ENCODE measurements at places on chromosomes 11 and 22.

DNA sequence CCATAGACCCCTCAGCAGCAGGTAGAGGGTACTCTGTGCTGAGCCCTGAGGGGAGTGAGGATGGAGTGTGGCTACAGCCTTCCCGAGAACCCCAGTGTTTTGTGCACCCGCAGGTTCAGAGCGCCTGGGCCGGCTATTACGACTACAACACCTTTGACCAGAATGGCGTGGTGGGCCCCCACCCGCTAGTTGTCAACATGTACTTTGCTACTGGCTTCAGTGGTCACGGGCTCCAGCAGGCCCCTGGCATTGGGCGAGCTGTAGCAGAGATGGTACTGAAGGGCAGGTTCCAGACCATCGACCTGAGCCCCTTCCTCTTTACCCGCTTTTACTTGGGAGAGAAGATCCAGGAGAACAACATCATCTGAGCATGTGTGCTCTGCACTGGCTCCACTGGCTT is 5.6 kb upstream of the TIRAP start:
- DNase-seq: no peak

DNA sequence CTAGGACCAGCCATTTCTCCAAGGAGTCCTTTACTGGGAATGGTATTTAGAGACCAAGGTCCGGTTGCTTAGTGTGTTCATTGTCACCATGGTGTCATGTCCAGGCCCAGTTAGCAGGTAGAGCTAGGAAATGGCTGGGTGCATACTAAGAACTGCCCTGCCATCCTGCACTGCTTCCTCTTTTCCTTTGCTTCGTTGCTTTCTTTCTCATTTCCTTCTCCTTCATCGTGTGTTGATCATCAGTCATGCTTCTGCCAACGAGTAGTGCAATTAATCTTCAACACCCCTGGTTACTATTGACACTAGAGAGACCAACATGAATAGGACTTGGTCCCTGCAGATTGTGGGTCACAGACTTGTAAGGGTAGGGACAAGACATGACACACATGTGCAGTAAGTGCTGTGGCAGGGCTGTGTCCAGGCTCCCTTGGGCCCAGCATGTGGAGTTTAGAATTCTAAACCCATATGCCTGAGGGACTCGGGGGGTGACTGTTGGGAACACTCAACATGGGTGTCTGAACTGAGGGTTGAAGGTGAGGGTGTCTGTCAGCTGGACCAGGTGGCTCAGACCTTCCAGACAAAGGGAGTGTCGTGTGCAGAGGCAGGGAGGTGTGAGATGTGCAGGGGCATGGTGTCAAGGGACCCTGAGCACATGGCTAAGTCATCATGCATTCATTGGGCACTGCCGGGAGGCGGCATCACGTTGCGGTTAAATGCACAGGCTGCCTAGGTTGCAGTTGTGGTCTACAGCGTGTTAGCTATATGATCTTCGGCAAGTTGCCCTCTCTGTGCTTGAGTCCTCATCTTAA is 42.6 kb downstream of the ST14 start:
- DNase-seq: no peak

DNA sequence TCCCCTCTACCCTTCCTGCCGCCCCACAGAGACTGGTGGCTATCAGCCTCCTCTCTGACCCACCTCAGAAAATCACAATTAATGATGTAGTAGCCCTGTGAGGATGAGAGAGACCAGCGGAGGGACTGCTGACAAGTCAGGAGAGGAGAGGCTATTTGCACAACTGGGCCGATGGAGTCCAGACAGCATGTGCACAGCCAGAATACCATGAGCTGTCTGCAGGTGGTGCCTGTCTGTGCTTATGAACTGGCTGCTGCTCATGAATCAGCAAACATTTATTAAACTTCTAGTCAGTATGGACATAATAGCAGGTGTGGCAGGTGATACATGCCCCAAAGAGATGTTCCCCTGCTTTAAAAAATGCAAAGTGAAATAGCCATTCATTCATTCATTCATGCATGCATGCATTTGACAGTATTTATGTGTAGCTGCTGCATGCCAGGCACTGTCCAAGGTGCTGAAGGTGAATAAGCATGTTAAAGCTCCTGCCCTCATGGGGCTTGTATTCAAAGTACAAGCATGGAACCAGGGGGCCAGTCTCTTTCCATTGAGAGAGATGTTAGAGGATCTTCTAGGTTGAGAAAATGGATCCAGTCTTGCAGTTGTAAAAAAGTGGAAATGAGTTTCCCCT is 141.3 kb downstream of the GRIK4 start:
- DNase-seq: no peak

DNA sequence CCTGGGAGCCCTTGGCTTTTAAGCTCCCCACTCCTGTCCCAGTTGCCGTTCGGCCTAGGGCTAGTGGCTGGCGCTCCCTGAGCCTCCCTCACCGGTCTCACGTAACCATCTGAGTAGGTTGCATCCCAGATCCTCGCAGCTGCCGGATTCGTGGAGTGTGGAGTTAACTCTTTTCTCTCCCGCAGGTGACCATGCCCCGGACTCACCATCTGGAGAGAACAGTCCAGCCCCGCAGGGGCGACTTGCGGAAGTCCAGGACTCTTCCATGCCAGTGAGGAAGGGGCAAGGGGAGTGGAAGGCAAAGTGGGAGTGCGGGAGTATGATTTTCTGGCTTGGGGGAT is 902 bp downstream of the MUS81 start:
- DNase-seq: no peak

DNA sequence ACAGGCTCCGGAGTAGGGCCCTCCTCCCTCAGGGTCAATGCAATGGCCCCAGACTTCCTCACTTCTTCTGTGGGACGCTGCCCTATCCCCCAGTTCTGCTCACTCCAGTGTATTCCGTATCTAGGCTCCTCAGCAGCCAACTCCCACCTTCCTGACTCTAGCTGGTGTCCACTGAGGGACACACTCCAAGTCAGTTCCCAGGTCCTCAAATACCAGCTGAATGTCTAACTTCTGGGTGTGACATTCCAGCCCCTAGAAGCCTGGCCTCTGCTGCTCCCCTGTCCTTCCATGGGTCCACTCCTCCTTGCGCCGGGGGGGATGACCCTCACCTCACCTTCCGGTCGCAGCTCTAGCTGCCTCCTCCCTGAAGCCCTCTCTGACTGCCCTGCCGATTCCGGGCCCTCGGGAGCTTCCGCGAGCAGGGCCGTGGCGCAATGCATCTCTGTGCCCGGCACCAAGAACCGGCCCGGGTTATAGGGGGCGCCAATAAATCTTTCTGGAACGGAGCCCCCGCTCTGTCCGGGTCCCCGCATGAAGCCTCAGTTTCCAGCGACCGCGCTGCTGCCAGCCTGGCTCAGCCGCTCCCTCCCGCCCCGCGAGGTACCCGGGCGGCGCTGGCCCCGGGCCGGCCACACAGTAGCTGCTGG is 15.4 kb downstream of the BAD start:
- peak; percentile 23 for DNase-seq

DNA sequence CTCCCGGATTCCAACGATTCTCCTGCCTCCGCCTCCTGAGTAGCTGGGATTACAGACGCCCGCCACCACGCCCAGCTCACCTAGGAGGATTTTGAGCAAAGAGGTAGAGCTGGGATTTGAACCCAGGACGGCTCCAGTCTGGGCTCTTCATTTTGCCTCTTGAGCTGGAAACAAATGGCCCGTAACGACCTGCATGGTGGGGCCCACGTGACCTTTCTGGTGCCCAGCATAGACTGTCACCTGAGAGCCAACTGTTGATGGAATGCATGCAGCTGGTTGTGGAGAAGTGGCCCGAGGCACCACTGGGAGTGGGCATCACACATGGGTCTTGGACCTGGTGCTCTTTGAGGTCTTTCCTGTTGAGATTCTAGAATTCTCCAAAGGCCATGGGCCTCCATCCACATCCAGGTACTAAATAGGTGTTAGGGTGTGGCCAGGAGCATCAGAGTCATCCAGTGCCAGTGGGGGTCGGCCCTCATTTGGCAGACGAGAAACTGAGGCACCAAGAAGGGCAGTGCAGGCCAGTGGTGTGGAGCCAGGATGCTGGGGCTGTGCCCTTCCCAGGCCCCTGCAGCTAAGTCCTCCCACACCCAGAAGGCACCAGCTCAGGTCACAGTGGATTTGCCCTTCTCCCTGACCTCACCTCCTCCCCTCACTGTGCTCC is 3.9 kb downstream of the ATF4 start:
- no peak for DNase-seq

DNA sequence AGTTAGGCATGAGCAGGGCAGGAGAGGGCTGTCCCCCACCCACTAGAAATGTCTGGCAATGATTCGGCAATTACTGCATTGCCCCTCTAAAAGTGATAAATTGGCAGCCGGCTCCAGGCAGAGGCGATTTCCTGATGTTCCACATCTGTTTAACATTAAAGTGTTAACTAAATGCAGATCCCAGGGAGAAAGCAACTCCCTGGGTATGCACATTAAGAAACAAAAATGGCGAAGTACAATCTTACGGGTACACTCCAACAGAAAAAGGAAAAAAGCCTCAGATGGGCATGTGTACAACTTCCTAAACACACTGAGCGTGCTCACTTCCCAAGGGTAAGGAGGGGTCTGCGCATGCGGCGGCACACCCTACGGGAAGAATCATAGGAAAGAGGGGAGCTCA is 314.4 kb downstream of the CASP12 start:
- DNase-seq: no peak

- no peak for DNase-seq
Observed at GRCh38 chr11:14189874-14190273, 169.1 kb downstream of the RRAS2 start.

GRCh38 chr11:126878913-126879482 is 121.6 kb downstream of the KIRREL3 start:
- DNase-seq: no peak

- DNase-seq: no peak
Observed at GRCh38 chr11:24560324-24560723, 63.5 kb downstream of the LUZP2 start.

DNA sequence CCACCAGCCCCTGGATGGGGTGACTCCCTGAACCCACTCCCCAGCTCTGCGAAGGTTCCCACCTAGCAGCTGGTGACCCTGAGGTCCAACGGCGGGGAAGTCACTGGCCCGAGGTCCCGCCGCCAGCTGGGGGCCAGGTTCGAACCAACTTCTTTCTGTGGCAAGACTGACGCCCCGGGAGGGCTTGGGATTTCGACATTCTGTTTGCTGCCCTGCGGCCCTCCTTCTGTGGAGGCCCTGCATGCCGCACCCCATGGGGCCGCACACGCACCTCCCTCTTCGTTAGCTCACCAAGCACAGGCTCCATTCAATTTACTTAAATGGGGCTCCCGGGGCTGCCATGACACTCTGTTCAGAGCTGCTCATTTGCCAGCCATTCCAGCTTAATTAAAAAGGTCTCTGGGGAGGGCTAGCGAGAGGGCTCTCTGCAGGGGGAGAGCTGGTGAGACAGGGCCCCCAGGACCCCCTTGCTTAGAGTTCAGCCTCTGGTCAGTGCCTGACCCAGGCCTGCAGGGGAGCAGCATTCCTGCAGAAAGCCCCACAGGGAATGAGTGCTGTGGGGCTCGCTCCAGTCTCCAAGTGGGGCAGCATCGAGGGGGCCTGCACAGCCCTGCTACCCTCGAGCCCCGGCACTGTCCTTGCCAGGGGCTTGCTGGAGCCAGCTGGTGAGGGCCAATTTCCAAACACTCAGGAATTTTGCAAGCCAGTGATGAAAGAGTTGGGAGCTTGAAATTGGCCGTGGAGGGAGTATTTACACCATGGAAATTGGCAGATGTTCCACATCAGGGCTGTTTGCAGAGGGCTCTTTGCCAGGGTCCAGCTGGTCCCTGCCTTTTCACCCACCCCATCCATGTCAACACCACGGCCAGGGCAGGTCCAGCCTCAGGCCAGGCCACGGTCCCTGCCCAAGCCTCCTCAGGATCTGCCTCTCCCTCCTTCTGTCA is 80.8 kb downstream of the CACNA1I start:
- DNase-seq: no peak

DNA sequence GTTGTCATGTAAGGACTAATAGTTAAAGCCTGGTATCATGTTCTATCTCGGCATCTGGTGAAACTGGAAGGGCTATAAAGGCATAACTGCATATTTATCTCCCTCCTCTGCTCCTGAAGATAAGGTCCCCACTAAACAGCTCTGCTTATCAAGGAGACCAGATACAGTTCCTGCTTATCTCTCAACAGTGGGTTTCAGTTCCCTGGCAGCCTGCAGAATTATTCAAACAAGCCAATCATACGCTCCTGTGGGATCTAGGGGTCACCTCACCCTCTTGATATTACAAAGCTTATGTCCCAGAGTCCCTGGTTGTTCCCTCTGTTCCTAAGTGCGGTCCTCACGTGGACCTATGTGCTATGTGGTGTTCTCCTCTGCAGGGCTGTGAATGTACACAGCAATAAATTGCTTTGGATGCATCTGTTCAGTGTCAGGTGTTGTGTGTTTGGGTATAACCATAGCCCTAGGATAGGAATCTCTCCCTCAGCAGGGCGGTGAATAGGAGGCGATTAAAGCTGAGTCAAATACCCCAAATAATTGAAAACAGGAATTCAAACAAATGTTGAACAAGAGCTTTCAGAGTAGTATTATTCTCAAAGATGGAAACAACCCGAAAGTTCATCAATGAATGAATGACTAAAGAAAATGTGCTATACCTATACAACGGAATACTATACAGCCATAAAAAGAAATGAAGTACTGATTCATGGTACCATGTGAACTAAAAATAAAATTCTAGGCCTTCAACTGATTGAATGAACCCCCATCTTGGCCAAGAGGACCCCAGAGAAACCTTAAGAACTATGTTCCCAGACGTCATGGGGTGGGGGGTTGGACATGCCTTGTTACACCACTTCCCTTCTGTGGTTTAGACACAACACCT is 3.1 kb upstream of the OOSP4A start:
- DNase-seq: no peak

- no peak for DNase-seq
Observed at GRCh38 chr11:22802861-22803260, 26.7 kb downstream of the SVIP start.

DNA sequence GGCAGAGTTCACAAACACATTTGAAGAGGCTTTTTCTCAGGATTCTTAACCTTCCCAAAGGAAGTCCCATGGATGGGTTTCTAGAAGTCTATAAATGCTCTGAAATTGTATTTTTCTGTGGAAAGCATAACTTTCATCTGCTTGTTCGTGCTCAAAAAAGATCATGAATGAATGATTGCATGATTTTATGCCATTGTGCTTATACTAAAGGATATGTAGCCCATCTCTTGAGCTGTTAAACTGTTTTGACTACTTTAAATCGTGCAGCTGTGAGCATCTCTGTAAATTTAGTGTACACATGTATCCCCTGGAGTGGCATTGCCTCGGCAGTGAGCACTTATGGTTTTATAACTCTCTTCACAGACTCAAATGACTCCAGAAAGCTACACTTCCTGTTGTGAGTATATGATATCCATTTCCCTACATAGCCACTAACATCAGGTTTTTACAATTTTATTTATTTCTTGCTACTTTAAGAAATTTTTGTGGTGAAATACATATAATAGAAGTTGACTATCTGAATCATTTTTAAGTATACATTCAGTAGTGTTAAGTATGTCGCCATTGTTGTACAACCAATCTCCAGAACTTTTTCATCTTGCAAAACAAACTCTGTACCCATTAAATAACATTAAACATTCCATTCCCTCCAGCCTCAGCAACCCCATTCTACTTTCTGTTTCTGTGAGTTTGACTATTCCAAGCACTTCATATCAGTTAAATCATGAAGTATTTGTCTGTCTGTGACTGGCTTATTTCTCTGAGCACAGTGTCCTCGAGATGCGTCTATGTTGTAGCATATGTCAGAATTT is 8.0 kb downstream of the NEAT1 start:
- peak; percentile 47 for DNase-seq
